NCI-H526 treated with DMSO at 0.1 percent for 48 hours (cell line): ENCODE measurements at places on chromosomes 3 and 15.

DNA sequence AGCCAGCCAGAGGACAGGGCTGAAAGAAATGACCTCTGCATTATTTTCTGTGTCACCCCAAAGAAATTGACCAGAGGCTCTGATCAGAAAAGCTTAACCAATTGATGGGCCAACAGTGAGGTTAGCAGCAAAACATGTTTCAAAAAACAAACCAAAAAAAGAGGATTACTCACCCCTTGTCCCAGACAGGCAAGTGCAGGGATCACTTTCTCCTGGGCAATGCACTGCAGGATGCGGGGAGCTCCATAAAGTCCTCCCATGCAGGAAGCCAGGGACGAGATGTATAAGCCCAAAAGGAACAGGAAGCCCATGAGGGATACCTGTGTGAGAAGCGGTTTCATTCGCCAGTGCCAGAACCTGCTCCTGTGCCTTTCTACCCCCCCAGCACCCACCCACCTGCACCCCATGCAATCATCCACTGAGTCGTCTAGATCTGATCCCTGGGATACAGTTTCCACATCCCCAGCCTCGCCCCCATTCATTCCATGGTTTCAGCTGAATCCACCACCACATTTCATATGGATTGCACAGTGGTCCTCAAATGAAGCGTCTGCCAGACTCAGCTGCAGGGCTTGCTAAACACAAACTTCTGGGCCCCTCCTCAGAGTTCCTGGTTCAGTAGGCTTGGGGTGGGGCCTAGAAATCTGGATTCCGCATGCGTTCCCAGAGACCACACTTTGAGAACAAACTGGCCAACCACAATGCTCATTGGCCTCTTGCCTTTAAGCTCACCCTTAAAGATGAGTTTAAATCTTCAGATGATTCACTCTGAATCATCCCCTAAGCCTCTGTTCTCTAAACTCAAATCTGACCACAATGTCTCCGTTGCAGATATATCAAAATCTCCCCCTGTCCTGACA lies 54.4 kb upstream of the HEG1 start:
- no peak for DNase-seq

GRCh38 chr3:67524046-67524445 lies 130.4 kb downstream of the SUCLG2 start:
- DNase-seq, result no peak

- DNase-seq, result no peak
These were observed 31.1 kb upstream of the CCDC174 start for GRCh38 chr3:14620512-14620911.

DNA sequence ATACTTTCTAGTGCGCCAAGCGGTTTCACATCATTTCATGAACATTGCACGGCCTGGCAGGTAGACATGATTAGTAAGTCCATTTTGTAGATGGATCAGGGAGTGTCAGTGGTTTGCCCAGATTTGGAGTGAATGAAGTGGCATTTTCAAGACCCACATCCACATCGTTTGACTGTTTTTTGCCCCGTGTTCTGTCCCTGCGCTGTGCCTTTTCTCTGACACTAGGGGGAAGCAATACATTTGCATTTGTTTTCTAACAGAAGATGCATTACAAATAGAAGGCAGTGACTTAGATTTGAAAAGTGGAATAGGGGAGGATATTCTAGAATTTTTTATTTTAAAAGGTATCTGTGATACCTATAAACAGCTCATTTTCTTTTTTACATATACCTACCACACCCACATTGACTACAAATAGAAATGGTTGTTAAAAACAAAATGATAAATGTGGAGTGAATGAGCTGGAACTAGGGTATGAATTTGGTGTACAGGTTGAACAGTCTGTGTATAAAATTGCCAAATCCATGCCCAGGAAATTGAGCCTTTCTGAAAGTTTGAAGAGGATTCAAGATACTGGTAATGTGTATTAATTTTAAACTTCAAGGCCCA lies 98.0 kb downstream of the USP13 start:
- no peak for DNase-seq

DNA sequence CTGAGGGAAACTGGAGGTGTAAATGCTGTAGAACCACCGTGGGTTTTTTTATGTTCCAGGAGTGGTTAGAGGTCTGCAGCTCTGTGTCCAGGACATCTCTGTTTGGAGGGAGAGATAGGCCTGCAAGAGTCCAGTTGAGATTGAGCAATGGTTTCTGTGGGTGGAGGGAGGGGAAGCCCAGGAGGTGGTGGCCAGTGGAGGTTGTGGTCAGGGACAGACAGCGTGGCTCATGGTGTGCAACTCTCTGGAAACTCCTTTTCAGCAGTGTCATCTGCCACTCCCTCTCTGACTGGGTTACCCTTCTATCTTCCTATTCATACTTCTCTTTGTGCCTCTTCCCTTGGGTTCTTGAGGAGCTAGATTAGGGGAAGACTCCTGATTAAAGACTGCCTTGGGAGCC lies 9.6 kb downstream of the XCR1 start:
- DNase-seq, result no peak

DNA sequence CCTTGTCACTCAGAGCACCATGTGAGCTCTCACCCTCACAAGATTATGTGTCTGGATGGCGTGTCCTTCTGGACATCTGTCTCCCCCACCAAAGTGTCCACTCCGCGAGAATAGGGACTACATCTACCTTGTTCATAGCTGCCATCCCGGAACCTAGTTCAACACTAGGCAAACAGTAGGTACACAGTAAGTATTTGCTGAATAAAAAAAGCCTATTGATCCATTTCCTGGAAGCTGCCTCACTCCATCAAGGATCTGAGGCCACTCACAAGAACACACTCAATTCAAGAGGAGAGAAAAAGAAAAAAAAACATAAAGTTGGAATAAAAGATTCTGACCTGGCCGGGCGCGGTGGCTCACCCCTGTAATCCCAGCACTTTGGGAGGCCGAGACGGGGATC lies 11.2 kb upstream of the ALAS1 start:
- no peak for DNase-seq

- no peak for DNase-seq
These were observed 145.7 kb downstream of the PLCL2 start for GRCh38 chr3:17030438-17030837.

- no peak for DNase-seq
These were observed 92.1 kb upstream of the IL12A start for GRCh38 chr3:159896543-159896942.

DNA sequence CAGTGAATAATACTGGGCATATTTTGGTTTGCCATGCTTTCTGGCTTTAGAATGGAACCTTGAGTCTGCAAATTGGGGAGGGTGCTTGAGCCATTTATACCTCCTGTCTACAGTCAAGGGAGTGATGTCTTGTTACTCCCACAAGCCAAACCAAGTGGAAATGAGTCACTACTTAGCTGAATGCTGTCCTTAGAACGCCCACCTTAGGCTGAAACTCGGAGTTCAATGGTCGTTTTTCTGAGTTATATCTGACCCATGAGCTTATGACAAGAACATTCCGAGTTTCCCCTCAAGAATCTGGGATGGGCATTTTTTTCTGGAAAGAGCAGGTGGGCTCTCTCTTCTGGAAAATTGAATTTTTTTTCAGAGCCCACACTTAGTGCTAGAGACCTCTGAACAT lies 17.4 kb upstream of the CLDN18 start:
- no peak for DNase-seq

GRCh38 chr3:43854916-43855315 lies 164.2 kb downstream of the ABHD5 start:
- no peak for DNase-seq

GRCh38 chr3:55882006-55882405 lies 394.9 kb upstream of the WNT5A start:
- DNase-seq, result peak; percentile 9

DNA sequence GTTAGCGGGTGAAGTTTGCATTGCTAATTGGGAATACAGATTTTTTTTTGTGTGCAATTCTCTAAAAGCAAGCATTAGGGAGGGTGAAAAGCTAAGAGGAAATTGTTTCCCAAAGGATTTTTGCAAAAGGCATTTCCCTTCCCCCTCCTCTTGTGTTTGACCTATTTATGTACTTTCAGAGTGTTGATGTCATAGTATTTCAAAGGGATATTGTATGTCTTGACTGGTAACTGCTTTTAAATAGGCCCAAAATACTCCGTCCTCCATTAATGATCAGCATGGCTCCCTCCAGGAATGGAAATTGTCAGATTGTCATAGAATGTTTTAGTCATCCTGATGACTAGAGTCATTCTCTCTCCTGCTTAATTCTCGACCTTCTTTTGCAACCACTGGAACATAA lies 32.4 kb downstream of the TRIM71 start:
- no peak for DNase-seq

DNA sequence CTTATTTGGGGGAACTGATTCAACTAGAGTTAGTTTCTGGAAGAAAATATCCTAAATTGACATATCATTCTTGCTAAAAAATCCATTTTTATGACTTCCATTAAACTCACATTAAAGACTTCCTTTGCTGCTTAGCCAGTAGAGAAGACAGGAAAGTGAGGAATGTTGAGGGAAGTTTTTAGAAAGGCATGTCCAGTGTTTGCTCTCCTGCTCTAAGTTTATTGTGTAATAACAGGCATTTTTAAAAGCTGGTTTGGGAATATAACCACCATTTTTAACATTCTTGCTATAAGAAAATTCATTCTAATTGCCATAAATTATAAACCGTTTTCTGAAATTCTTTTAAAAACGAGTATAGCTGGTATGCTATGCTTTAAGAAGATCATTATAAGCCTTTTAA lies 428.0 kb downstream of the RAP2B start:
- no peak for DNase-seq

DNA sequence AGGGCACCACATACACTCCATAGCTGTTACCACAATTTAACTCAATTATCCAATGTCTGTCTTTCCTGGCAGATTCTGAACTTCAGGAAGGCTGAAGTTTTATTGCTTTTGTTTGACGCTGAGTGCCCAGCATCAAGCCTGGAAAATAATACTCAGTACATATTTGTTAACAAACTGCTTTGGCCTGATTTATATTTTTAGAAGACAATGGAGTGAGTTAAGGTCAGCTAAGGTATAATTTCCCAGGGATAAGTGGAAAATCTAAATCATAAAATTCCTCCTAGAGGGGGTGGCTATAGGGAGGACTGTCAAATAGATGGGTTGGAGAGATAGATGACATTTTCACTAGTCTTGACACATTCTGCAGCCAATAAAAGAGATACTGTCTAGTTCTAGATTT lies 659.4 kb upstream of the ADAMTS9 start:
- no peak for DNase-seq

- no peak for DNase-seq
These were observed 88.6 kb downstream of the LPP start for GRCh38 chr3:188242436-188243123.

- no peak for DNase-seq
These were observed 77.5 kb upstream of the IL12A start for GRCh38 chr3:159910991-159911663.

GRCh38 chr15:67096546-67097294 lies 31.3 kb downstream of the SMAD3 start:
- DNase-seq, result no peak

GRCh38 chr3:61657689-61658088 lies 96.3 kb downstream of the PTPRG start:
- DNase-seq, result no peak

- no peak for DNase-seq
These were observed 192.7 kb downstream of the SUCLG2 start for GRCh38 chr3:67461667-67462142.

- DNase-seq, result peak; percentile 16
These were observed 431.4 kb downstream of the PDCD6IP start for GRCh38 chr3:34229876-34230275.

DNA sequence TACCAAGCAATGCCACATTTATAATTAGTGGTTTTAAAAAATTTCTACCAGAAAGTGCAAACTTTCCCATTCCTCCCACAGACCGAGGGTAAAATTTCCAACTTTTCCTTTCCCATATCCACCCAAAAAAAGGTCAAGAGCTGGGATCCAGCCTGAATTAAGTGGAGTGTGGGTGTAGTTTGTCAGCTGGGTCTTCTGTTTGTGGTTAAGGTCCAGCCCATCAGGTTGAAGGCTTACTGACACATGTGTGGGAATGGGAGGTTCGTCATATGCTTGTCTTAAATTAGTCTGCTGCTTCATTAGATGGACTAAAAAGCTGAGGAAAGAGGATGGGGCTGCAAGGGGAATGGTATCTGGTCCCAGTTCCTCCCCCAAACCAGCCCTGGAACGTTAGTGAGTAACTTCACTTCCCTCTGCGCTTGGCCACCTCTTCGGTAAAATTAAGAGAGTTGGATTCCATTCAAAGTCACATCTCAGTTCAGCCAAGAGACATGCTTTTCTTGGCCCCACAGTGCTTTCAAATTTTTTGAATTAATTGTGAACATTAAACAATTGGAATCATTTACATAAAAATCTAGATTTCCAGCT lies 59.0 kb upstream of the PLCL2 start:
- DNase-seq, result no peak

- DNase-seq, result no peak
These were observed 42.0 kb upstream of the SEC61A1 start for GRCh38 chr3:128009952-128010846.

DNA sequence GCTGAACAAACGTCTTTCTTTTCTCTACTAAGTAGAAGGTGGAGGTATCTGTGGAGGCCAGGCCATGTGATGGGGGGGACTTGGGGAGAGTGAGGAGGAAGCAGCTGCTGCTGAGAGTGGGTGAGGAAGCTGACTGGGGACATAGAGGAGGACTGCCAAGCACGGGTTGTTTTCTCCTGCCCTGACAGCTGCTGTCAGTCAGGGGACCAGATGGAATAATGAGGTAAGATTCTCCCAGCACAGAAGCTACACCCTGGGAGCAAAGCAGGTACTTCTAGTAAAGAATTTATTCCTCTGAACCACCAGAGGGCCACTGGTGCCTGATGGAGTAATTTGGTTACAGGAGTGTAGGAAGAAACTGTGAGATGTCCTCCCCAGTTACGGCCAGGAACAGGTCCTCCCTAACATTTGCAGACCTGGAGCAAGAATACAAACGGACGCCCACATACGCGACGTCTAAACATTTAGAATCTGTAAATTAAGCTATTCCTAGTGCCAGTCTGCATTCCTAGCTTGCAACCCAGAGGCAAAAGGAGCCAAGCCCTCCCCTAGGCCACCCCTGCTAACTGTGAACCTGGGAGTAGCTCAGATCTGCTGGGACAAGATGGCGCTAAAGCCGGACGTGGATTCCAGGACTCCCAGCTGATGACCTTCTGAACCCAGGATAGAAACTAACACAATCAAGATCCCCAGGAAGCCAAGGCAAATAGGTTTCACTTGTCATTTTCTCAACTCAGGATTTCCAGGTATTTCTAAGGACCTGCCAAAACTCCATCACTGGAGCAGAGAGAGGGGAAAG lies 14.8 kb downstream of the CRYGS start:
- no peak for DNase-seq

DNA sequence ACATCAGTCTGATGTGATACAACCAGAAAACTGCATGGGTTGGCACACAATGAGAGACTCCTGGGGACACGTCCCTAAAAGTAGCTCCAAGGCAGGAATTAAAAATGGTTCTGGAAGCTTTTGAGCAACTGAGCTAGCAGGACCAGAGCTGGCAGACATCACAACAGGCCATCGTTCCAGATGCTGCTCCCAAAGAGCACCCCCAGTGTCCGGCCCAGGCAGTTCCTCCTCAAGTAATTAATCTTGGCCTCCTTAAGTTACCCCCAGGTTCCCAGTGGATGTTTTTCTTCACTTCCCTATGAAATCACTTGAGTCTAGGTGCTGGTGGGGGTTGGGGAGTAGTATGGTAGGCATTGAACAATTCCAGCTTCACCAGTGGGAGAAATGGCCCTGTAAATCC lies 711.6 kb downstream of the MECOM start:
- no peak for DNase-seq
